ENCODE measurements at places on chromosomes 7 and 10.

GRCh38 chr7:78783179-78783962, 670.1 kb downstream of the MAGI2 start:
- no peak for DNase-seq

DNA sequence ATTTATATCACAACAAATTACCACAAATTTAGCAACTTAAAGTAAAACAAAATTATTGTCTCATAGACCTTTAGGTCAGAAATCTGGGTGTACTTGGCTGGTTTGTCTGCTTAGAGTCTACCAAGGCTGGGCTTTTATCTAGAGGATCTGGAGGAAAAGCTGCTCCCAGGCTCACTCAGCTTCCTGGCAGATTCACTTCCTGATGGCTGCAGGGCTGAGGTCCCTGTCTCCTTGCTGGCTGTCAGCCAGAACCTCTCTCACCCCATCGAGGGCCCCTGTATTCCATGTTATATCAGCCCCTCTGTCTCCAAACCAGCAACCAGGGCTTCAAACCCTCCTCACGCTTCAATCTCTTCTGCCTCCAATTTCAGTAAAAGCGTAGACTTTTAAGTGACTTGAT, 734.9 kb downstream of the NRG3 start:
- DNase-seq, result no peak

- DNase-seq, result no peak
Measured at GRCh38 chr10:57202356-57202755, 841.3 kb upstream of the ZWINT start.

DNA sequence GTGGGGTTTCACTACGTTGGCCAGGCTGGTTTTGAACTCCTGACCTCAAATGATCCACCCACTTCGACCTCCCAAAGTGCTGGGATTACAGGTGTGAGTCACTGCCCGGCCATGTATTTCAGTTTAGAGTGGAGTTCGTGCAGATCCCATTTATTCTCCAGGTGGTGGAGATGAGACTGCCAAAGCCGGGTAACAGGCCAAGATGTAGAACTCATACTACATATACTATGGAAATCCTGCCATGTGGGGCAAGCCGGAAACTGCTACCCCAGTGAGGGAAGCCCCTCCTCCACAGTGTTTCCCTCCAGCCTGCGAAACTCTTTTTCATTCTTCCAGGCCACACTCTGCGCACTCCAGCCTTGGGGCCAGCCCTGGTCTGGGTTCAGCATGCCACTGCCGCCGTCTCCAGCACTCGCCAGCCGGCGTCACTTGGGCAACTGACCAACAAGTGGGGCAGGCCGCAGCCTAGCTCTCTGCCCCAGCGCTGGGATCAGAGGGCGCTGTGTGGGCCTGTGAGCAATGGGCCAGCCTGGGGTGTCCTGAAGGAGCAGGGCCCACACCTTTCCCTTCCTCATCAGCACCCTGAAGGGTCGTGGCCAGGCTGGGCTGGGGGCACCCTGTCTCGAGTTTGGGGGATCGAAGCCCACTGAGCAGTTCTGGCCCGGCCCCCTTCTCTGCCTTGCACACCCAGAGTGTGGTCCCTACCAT, 122.0 kb downstream of the TRRAP start:
- no peak for DNase-seq

DNA sequence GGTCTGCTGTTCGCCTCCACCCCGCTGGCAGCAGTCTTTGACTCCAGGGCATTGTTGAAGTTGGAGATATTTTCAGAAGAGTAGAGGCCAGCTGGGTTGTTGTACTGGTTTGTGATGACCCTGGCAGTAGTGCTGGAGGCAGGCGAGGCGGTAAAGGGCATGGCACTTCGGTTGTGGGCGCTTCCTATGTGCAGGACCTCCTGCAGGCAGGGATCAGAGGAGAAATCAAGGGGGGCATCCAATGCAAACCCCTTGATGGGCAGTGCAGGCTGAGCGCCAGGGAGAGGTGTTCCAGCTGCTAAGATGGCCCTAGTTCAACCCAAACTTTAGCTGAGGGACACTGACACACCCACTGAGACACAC, 27.0 kb downstream of the PDLIM1 start:
- DNase-seq, result no peak

- DNase-seq, result no peak
Measured at GRCh38 chr10:130740915-130741750, 570.4 kb downstream of the TCERG1L start.

GRCh38 chr10:441659-442058, 247.8 kb downstream of the DIP2C start:
- DNase-seq, result no peak

GRCh38 chr10:80530816-80531215, 6.9 kb upstream of the SH2D4B start:
- DNase-seq, result no peak

GRCh38 chr10:126137562-126138221, 241.3 kb downstream of the FANK1 start:
- no peak for DNase-seq

DNA sequence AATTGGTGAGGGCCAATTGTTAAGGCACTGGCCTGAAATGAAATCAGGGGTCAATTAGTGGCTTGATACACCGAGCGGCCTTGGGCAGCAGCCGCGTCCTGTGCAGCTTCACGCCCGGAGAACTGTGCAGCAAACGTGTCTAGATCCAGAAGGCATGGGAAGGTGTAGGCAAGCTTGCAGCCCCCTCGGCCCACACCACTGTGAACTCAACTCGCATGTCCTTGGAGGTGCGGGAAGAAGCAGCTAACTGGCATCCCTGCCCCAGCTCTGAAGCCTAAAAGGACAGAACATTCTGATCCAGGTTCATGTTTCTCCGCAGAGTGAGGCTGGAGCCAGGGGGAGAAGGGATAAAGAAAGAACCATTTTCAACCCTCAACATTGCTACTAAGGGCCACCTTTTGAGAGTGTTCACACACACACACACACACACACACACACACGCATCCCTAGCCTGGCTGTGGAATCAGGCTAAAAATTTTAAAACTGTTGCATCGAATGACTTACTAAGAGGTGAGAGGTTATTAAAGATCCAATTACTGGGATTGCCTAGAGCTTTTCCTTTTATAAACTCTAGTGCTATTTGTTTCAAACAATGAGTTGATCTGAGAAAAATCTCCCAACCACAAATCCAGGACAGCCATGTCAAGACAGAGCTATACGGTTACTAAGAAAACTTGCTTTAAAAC, 104.0 kb downstream of the PARP12 start:
- DNase-seq, result no peak

DNA sequence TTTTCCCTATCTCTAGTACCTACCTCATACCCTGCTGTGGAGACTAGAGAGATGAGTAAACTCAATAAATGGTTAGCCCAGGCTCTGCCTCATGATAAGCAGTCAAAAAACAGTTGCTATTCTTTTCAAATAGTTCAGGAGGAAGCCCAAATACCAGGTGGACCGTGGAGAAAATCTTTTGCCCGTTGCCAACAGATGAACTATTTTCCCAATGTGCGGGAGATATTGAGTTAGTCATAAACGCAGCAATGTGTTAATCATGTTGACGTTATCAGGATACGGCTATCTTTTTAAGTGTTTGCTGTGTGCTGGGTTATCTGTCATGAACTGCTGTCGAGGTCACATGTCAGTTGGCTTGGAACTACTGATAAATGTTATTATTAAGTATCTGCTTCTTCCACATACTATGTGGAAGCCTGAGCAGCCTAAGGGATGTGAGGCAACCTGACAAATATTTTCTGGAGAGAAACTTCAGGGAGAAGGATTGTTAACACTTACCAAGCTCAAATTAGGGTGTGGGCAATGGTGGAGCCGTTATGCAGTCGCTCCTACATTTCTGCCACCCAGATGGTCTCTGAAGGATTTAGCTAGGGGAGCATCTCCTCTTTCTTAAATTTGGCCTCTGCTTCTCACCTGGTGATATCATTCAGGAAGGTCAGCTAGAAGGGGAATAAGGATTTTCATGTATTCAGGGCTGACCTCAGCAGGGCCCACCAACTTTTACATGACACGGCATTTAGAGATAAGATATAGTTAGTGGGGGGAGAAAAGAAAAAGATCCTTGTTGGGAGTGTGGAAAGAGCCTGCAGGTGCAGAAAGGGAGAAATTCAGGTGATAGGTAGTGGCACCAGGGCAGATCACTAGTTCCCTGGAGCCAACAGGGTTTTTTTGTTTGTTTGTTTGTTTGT, 33.5 kb upstream of the SLC26A3 start:
- no peak for DNase-seq

- no peak for DNase-seq
Measured at GRCh38 chr10:95792874-95793285, 36.9 kb downstream of the ENTPD1 start.

DNA sequence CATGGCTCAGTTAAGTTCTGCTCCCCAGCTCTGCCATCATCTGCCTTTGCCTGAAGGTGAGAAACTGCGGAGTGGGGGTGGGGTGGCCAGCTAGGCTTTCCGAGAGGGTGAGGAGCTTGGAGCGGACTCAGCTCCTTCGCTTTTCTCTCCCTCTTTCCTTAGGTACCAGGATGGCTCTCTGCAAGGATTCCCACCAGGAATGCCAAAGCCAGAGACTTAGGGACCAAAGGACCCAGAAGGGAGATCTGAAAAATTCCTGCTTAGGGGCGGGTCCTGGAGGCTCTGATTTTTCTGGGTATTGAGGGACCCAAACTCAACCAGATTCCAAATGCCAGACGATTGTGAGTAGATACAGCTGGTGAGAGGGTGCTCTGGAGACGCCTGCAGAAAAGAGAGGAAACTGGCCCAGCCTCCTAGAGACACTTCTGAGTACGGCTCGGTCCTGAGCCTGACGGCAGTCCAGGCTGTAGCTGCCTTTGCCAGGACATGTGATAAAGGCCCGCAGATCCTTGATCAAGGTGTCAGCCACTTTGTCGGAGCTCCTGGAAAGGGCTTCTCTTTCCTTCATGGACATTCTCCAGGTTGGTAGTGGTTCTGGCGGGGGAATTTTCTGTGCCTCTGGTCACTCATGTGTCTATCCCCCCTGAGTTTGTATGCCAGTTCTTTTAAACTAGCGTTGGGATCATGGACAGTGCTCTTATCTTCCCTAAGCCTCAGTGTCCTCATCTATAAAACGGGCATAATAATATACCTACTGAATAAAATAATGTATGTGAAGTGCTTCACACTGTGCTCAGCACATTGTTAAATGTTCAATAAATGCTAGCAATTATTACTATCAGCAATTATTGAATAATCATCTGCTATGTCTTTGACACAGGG, 42.5 kb upstream of the BTRC start:
- DNase-seq, result no peak

GRCh38 chr10:80471001-80471400, 16.9 kb downstream of the TSPAN14 start:
- DNase-seq, result no peak

- no peak for DNase-seq
Measured at GRCh38 chr10:45555795-45556194, 116.8 kb downstream of the ZFAND4 start.

GRCh38 chr10:125783408-125783807, 7.8 kb upstream of the MMP21 start:
- no peak for DNase-seq

GRCh38 chr7:2646680-2647571, 15.1 kb downstream of the TTYH3 start:
- no peak for DNase-seq

DNA sequence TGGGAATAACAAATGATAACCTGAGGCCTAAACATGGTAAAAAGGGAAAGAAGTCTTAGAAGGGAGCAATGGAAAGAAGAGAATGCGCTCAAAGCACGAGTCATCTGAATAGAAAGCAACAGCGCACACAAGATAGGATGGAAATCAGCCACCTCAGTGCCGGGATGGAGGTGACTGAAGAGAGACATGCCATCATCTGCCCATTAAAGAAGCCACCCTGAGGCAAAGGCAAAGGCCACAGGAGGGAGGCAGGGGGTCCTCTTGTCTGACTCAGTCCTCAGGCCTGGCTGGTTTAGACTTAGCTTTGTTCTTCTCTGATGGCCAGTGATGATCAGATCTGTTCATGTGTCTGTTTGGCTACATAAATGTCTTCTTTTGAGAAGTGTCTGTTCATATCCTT, 180.6 kb downstream of the CHCHD3 start:
- no peak for DNase-seq

DNA sequence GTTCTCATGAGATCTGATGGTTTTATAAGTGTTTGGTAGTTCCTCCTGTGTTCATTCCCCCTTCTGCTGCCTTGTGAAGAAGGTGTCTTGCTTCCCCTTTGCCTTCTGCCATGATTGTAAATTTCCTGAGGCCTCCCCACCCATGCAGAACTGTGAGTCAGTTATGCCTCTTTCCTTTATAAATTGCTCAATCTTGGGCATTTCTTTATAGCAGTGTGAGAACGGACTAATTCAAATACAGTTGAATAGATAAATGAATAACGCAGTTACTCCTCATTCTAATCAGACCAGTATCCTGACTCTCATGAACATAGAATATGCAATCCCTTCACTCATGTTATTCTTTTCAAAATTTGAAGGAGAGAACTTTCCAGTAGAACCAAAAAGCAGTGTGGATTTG, 375.0 kb upstream of the FZD8 start:
- DNase-seq, result no peak

GRCh38 chr7:154699417-154699816, 303.5 kb downstream of the PAXIP1 start:
- DNase-seq, result no peak

GRCh38 chr10:78896159-78896928, 172.4 kb upstream of the ZMIZ1 start:
- no peak for DNase-seq

DNA sequence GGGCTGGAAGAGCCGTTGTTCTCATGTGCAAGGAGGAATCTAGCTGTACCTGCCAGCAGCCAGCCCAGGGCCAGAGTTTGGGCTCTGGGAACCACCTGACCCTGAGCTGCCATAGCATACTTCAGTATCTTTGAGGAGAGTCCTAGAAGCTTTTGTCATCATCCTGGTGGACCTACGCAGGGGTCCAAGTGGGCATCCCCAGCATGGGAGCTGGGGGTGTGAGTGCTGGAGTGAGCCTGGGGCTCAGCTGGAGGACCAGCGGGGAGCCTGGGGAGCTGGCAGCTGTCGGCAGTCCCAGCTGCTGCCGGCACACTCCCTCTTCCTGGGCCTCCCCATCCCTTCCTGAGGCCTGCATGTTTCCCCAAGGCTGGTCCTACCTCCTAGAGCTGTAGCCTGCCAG, 32.5 kb downstream of the C10orf105 start:
- no peak for DNase-seq

GRCh38 chr10:117537436-117537903, 5.1 kb upstream of the EMX2 start:
- no peak for DNase-seq

GRCh38 chr7:20594023-20594422, 21.4 kb upstream of the ABCB5 start:
- DNase-seq, result no peak

GRCh38 chr7:124840435-124840834, 74.8 kb upstream of the GPR37 start:
- no peak for DNase-seq

DNA sequence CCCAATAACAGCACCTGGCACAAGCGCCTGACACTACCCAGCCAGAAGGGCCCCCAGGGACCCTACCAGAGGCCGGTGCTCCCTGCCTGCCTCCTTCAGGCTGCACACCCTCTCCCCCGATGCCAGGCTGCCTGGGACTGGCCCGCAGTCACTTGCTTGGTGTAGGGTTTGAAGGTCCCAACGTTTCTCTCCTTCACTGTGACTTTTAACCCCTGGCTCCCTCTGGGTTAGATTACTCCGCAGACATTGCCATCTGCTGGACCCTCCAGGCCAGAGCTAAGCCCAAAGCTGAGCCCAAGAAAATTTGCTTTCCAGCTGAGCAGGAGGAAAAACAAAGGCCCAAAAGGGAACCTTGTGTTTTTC, 6.9 kb downstream of the CDHR1 start:
- no peak for DNase-seq

- no peak for DNase-seq
Measured at GRCh38 chr7:43658718-43659548, 70.4 kb downstream of the COA1 start.

Data from stimulated activated CD4-positive, alpha-beta T cell treated with anti-CD3 and anti-CD28 coated beads, Interleukin-12 subunit alpha, Interleukin-12 subunit beta, amount 100 ng/mL, for 24 hours (primary cell).